GM23248 (cell line): ENCODE measurements at places on chromosomes 16 and 17. TPM values are rescaled to one million over a fixed set of nuclear protein-coding genes. Genes with fewer than 3 reads are reported as not detected.
A peak's percentile ranks its signal among the peaks of the same experiment; 100 is the strongest.

- peak; percentile 42 for DNase-seq
Observed at GRCh38 chr16:700684-701584, 4.7 kb downstream of the FBXL16 start.

TTLL6 gene
- not detected in 2 replicates for polyA plus RNA-seq

- DNase-seq = peak; percentile 29
Observed at GRCh38 chr16:68257251-68257905, 6.9 kb upstream of the SLC7A6 start.

KRT25 gene
- polyA plus RNA-seq = not detected in 2 replicates

GRCh38 chr16:53844804-53845203 lies 140.8 kb downstream of the FTO start:
- DNase-seq = no peak

DNA sequence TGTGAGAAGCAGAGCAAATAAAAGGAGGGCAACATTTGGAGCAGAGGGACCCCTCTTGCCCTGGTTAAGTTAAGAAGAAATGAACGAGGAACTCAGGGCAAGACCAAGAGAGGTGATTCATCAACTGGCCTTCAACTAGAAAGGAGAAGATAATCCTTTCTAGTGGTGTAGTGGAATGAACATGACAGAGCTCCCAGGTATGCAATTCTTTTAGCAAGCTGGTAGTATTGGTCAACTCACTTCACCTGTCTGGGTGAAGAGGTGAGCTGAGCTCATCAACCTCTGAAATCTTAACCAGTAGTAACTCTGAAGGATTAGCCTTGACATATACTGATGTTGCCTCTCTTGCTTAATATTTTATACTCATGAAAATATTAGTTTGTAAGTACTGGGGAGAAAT lies 1024.7 kb upstream of the GOT2 start:
- DNase-seq = no peak

GRCh38 chr17:73616873-73617404 lies 27.3 kb downstream of the SDK2 start:
- DNase-seq = no peak

DNA sequence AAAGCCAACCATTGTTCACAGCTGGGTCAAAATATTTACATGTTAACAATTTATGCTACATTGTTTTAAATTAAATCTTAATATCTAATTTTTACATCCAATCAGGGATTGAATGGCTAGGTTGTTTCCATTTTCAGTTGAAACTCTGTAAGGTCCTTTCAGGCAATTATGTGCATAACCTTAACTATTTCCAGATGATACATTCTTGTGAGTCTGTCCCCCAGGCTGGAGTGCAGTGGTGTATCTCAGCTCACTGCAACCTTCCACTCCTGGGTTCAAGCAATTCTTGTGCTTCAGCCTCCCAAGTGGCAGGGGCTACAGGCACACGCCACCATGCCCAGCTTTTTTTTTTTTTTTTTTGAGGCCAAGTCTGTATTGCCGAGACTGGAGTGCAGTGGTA lies 10.4 kb downstream of the CDC42EP4 start:
- peak; percentile 52 for DNase-seq

- no peak for DNase-seq
Observed at GRCh38 chr17:51850201-51850600, 308.3 kb downstream of the CA10 start.

DNA sequence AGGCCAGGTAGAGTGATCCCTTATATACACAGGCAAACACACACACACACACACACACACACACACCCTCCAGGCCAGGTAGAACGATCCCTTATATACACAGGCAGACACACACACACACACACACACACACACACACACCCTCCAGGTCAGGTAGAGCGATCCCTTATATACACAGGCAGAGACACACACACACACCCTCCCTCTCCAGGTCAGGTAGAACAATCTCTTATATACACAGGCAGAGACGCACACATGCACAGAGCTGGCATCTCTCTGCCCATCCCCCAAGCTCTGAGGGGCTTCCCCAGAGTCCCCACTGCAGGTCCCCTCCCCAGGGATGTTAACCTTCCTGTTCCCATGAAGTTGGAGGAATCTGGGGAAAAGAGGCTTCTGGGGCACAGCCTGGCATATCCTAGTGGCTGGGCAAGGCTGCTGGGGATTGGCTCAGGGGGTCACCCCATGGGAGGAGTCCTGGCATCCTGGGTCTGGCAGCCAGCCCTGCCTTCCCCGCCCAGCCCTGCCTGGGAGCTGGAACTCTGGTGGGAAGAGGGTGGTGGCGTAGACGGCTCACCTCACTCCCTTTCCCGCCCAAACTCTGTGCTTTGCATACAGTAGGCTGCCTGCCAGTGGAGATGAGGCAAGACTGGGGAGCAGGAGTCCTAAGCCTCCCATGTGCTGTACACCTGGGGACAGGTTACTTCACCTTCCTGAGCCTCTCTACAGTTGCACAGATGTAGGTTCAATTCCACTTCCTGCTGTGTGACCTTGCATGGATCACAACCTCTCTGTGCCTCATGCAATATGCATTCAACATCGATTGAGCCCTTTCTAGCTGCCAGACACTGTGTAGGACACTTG lies 41.8 kb downstream of the TEKT5 start:
- no peak for DNase-seq
